ENCODE measurements at places on chromosomes 11 and 22.
A peak's percentile ranks its signal among the peaks of the same experiment; 100 is the strongest.

GRCh38 chr11:5467527-5467926 lies 18.4 kb downstream of the OR51I2 start:
- DNase-seq = no peak

- no peak for DNase-seq
Observed at GRCh38 chr22:50199829-50200460, 866 bp upstream of the SELENOO start.

DNA sequence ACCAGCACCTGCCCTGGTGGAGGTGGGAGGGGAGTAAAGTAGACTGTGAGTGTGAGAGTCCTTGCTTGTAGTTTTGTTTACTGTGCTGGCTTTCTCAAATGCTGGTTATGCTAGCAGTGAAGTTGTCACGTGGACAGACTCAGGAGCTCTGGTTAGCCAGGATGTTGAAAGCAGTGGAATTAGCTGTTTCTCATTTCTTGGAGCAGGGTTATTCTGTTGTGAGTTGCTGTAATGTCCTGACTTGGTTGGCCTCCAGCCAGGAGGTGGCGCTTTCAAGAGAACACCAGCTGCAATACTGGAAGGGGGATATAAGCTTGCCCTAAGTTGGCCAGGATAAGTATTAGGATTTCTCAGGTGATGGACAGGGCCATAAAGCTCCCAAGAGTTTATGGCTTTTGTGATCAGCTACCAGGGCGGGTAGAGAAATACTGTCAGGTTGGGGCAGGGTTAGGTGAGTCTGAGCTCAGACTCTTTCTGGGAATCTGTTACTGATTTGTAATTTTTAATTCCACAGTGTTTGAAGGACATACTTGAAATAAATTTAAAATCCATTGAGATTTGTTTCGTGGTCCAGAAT lies 13.7 kb downstream of the CYP2D6 start:
- no peak for DNase-seq

GRCh38 chr11:75945446-75945845 lies 130.4 kb downstream of the UVRAG start:
- no peak for DNase-seq

DNA sequence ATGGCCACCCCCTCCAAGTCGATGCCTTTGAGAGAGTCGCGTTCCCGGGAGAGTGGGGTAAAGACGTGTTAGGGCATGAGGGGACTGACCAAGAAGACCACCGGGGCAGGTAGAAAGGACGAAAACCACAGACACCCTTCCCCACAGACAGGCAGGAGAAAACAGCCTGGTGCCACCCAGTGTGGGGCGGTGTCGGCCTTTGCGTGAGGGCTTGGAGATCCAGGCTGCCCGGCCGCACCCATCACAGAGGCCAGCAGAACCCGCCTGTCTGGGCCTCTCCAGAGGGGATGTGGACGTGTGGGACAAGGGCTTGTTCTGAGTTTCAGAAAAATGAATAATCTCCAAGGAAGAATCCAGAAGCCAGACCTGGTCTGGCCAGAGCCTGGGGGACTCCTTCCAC lies 30.8 kb downstream of the DAGLA start:
- no peak for DNase-seq

GRCh38 chr11:118715245-118715831 lies 35.9 kb upstream of the TREH start:
- DNase-seq = no peak

GRCh38 chr11:61494381-61494961 lies 14.1 kb upstream of the LRRC10B start:
- DNase-seq = no peak

DNA sequence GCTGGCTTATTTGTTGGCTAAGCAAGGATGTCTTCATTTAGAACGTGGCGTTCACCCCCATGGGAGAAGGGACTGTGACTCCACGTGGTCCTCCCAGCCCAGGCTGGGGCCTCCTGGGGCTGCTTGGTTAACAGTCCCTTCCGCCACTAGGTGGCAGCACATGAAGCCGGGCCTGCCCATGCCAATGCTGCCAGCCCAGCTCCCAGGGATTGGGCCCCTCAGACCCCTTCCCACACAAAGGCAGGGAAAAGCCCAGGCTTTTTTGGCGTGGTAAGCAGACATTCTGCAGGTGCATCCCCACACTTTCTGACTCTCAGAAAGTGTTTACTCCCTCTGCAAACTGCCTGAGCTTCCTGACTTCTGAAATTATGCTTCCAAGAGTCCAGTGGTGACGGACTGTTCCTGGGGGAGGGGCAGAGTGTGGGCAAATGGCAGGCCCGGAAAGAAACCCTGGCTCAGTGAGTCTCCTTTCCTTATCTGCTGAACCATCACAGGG lies 3.1 kb downstream of the CBX6 start:
- peak; percentile 77 for DNase-seq

DNA sequence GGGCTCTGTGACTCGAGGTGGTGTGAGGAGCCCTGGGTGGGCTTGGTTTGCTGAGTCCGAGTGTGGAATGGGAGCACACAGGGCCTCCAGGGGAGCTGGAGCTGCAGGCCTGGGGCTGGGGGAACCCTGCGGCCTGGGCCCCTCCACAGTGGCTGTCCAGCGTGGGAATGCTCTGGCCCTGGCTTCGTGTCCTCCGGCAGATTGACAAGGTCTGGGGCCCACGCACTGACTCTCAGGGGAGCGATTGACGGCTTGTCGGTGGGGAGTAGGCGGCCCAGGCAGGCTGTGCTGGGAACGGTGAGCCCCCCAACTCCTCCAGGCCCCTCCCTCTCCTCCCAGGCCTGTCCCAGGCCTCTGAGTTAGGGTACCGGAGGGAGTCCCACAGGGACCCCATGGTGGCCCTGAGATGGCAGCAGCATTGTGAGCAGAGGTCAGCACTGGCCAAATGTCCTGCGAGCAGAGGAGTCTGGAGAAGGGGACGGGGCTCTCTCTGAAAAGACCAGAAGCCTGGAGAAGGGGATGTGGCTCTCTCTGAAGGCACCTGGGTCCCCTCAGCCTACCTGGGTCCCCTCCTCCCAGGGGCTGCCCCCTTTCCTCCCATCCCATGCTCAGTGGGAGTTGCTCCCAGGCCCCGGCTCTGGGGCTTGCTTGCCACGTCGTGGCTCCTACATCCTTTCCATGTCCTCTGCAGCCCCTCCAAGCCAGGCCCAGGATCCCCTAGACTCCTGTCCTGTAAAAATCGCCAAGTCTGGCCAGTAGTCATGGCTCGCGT lies 23.8 kb upstream of the MYEOV start:
- DNase-seq = no peak

DNA sequence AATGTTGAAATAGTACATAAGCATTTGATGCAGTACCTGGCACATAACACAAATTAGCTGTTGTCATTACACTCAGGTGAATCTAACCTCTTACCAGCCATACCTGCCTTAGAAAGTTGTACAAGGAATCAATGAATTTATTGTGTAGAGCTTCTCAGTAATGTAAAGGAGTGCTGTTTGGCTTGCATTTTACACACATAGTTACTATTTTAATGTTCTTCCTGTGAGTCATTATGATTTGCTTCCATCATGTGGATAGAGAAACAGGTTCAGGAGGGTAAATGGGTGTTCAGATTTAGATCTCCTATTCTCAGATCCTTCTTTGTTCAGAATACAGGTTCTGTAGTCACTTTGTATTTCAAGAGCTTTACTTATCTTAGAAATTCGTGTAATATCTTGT lies 27.6 kb upstream of the RCE1 start:
- no peak for DNase-seq

GRCh38 chr11:125626288-125626950 lies 1.5 kb downstream of the CHEK1 start:
- no peak for DNase-seq

DNA sequence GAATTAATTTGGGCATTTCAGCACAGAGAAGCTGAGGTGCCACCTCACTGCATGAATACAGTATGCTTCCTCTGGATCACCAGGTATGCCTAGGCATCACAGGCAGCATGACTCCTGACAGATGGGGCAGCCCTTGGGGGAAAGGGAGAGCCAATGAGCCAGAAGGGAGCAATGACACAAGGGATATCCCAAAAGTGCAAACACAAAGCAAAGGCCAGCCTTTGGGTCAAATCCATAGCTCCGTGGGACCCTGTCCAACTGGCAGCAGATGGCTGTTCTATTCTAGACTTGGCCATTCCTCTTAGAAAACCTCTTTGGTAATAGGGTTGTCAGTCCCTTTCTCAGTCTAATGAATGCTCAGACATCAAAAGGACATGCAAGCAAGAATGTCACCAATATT lies 73.3 kb downstream of the SERGEF start:
- DNase-seq = no peak

- no peak for DNase-seq
Observed at GRCh38 chr11:18798799-18799469, 7.3 kb upstream of the PTPN5 start.

DNA sequence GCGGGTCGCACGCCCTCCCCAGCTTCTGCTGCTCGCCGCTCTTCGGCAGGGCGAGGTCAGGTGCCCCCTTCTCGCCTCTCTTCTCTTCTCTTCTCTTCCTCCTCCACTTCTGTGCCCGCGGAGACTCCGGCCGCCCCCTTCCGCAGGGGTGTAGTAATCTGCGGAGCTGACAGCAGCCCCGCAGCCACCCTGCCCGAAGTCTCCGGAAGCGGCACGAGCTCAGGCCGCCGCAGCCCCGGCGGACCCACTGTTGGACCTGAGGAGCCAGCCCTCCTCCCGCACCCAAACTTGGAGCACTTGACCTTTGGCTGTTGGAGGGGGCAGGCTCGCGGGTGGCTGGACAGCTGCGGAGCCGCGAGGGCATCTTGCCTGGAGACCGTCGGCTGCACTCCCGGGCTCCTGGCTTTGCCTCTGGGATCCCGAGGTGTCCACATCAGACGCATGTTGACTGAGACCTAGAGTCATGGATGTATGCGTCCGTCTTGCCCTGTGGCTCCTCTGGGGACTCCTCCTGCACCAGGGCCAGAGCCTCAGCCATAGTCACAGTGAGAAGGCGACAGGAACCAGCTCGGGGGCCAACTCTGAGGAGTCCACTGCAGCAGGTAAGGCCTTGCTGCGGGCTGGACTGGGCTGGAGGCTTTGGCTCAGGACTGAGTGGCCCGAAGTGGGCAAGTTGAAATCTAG lies 486 bp downstream of the STIM1 start:
- no peak for DNase-seq

DNA sequence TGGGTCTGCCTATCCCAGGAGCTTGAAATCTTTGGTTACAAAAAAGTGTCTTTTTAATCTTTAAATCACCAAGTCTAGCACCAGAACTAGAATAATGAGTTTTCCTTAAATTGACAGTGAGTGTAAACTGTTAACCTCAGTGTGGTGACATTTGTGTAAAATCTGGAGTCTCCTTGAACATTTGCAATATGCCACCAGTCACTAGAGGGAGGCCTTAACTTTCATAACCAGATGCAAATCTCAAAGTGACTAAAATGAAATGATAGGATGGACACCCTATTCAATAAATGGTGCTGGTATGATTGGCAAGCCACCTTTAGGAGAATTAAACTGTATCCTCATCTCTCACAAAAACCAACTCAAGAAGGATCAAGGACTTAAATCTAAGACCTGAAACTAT lies 8.3 kb upstream of the SCGB1D2 start:
- no peak for DNase-seq

DNA sequence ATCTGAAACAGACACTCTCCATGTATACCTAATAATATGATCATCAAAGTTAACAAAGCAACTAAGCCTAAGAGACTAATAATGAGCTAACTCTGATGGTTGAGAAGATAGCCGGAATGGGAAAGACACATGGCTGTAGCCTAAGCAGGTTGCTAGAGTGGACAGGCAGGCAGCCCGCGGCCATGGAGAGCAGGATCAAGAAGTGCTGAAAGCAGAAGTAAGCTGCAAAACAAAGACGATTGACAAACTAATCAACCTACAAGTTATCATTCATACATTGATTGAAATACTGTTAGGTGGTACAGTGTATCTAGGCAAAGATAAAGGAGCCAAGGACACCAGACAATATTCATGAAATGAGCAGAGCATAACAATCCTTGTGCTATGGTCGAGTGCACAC lies 29.3 kb downstream of the SLN start:
- DNase-seq = no peak

- no peak for DNase-seq
Observed at GRCh38 chr11:93559681-93560080, 16.5 kb upstream of the SMCO4 start.

DNA sequence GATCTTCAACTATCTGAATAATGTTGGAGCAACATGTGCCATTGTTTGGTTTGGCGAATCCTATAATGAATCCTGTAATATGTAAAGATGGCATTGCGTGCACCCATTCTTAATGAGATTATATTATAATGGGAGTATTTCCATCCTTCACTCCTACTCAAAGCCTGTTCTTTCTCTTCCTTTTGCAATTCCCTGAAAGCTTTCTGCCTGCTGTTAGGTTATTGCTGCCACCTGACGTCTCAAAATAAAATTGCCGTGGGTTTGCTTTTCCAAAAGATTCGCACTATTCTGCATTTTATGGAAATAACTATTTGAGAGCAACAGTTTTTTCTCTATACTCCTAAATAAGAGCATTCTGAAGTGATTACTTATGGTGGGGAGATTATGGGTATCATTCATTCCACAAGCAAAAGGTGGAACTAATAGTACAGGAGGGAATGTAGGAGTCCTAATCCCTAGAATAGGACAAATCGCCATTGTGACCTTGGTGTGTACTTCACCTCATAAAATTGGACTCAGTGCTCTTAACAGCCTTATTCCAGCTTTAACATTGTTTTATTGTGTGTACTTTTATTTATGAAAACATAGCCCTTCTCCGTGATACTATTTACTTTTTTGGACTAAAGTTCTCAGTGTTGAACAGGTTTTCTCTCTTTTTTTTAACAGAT lies 69.6 kb upstream of the ALKBH3 start:
- DNase-seq = no peak

- DNase-seq = no peak
Observed at GRCh38 chr22:46178755-46179505, 28.6 kb downstream of the PPARA start.

DNA sequence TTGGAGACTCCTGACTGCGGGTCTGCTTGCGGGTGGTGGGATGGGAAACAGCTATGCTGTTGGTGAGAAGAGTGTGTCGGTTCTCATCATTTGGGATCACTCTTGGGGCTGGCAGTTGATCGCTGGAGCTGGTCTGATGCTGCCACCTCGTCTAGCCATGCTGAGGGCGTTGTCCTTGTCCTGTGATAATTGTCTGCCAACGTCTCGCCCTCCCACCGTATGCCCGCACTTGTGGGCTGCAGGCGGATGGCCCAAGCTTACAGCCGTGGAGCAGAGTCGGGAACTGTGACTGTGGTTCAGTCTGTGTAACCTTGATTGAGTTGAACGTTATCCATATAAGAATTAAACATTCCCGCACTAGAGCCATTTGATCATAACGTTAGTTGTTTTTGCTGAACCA lies 204.4 kb downstream of the TBC1D22A start:
- DNase-seq = no peak

GRCh38 chr11:47183969-47184368 lies 2.3 kb downstream of the PACSIN3 start:
- no peak for DNase-seq

DNA sequence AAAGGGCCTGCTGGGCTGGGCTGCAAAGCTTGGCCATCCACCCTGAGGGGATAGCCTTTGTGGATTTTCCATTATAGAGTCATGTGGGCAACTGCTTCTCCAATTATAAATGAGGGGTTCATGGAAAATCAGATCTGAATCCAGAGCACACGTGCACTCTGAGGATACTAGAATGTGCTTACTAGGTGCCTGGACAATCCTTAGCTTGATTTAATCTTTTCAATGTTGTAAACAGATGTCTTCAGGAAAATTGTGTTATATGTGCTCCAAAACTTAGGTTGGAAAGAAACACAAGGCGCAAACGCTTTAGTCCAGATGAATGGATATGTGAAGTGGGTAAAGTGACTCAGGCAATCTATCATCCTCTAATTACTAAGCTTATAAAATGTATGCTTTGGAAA lies 92.0 kb downstream of the SLC17A6 start:
- no peak for DNase-seq

- DNase-seq = no peak
Observed at GRCh38 chr11:116500947-116501602, 271.7 kb downstream of the BUD13 start.

GRCh38 chr11:119509969-119510401 lies 87.0 kb upstream of the THY1 start:
- no peak for DNase-seq

All from stimulated activated CD8-positive, alpha-beta memory T cell treated with anti-CD3 and anti-CD28 coated beads, Interleukin-15, amount 100 ng/mL, for 1 hour (primary cell).